Left cardiac atrium (tissue), 4 donors: ENCODE measurements at places on chromosomes 13 and 19. TPM values are rescaled to one million over a fixed set of nuclear protein-coding genes. Genes with fewer than 3 reads are reported as not detected.

Gene ITGBL1
- total RNA-seq: 11.6 TPM

Gene AMER2
- total RNA-seq: not detected

Gene SLC10A2
- total RNA-seq: not detected

Gene B3GNT3
- not detected for total RNA-seq

Gene ACP5
- total RNA-seq: 4.5 TPM

Gene WTIP
- 19.2 TPM for total RNA-seq

- no peak for DNase-seq
These were observed 322.9 kb upstream of the SPRY2 start for GRCh38 chr13:80663788-80664187.

GRCh38 chr13:31011901-31012654, 79.6 kb downstream of the TEX26 start:
- DNase-seq: no peak

- DNase-seq: no peak
These were observed 7.7 kb downstream of the UBE2L5 start for GRCh38 chr13:30429721-30430694.

GRCh38 chr19:536031-536880, 4.7 kb downstream of the CDC34 start:
- DNase-seq: no peak

- no peak for DNase-seq
These were observed 543.6 kb downstream of the RFC3 start for GRCh38 chr13:34361560-34361959.

DNA sequence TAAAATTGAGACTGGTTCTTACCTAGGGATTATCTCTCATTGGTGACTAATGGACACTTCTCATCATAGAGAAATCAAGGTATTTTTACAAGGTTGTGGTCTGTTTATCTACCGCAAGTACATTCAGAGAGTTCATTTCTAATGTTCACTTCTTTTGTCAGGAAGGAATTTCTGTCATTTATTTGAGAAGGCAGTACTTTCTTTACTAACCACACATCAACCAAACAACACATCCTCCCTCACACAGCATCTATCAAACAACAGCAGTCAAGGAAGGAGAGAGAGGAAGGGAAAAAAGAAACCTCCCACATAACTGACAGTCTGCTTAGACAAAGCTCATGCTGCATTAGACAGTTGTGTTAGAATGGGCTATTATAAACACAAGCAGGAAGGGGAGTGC, 182.3 kb upstream of the KLF12 start:
- DNase-seq: no peak

DNA sequence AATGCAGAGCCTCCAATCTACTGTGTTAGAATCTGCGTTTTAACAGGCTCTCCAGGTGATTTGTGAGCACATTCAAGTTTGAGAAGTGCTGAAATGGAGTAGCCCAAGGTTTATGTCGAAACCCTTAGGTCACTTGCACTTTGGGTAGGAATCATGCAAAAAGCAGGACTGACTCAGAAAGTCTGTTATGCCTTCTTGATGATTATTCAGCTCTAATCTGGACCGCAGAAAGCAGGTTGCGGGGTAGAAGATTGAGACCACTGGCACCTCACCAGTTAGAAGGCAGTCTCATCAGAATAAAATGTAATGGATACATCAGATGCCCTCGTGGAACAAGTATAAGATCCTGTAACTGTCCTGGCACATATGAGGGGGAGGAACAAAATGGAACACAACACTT, 326.3 kb downstream of the DCLK1 start:
- DNase-seq: no peak

DNA sequence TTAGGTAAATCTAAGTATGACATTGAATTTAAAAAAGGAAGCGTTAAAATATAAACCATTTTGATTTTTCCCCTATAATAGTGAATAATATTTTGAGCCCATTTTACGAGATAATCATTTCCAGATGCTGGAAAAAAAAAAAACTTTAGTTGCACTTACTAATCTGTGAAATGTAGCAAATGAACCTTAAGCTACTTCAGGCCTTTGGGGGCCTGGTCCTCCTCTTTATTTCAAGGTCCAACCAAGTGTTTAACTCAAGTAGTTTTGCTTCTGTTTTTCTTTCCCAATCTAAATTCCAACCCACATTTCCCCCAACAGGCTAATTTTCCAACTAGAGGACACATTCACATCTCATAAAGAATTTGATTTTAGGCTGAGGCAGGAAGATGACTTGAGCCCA, 101.2 kb downstream of the TNFRSF19 start:
- DNase-seq: no peak

DNA sequence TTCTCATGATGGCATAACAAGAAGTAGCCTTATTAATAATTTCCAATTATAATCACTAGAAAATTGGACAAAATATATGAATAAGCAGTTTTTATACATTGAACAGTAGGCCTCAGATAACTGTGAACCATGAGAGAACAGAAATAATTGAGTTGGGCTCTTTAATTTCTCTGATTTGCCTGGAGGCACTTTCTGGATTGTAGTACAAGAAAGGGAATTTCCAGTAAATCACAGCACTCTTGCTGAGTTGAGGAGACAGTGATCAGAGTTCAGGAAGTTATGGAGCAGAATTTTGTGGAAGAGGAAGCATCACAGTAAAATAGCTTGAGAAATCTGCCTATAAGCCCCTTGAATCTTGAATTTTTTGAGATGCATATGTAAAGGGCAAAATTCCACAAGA, 216.2 kb downstream of the MAB21L1 start:
- no peak for DNase-seq

GRCh38 chr19:10918359-10918758, 10.1 kb downstream of the YIPF2 start:
- no peak for DNase-seq
